ENCODE measurements at places on chromosomes 5 and 9. TPM values are rescaled to one million over a fixed set of nuclear protein-coding genes. Genes with fewer than 3 reads are reported as not detected.
A peak's percentile ranks its signal among the peaks of the same experiment; 100 is the strongest.

The C5orf52 gene
- total RNA-seq = not detected

- DNase-seq = no peak
Observed at GRCh38 chr5:36722900-36723299, 116.5 kb downstream of the SLC1A3 start.

DNA sequence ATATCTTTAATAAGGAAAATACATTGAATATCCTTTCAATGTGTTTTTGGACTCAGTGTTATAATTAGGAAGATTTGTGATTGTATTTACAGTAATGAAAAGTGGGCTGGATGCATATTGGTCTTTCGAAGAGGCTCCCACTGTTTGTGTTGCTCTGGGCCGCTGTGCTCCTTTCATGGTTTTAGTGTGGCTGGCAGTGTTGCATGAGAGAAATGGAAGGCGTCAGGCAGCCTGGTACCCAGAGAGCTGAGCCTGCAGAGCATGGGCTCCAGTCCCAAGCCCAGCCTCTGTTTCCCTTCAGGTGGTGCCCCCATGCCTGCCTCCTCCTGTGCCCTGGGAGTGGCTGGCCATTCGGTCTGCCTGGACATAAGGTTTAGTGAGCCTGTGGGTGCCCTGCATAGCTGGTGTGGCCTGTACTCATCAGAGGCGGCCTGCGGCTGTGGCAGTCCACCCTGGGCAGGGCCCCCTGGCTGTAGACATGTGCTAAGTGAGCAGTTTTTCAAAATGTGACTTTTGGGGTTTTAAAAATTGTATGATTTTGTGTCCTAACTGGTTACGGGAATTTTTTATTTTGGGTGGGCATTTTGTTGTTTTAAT lies 27.4 kb upstream of the FAM120AOS start:
- DNase-seq = no peak

The IARS1 gene
- 279 TPM for total RNA-seq

The PCAT7 gene
- total RNA-seq = 5.5 TPM

- DNase-seq = peak; percentile 28
Observed at GRCh38 chr9:117541181-117541580, 126.3 kb upstream of the ASTN2 start.

DNA sequence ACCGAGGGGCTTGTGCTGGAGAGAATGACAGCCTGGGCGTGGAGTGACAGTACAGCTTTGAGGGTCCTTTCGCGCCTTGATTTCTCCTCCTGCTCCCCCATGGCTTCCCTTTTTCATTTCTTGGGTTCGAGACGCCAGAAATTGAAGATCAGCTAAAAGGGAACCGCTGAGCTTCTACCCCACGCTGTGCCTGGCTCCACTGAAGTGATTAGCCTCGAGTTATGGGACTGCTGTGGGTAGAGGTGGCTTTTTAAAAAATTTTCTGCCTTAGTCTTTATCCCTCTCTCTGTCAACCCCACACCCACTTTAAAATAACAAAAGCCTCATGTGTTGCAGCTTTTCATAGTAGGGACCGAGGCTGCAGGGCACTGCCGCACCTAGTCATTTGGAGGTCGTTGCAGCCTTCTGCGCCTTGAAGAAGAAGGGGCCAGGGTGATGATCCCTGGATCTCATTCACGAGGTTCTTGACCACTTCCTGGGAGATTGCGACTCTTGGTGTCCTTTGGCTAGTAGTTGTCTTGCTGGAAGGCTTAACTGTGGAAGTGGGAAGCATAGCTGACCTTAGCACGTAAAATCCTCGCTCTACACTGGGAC lies 603 bp downstream of the PPIP5K2 start:
- peak; percentile 39 for DNase-seq

The SLC34A3 gene
- total RNA-seq = not detected

The SPATA31A3 gene
- not detected for total RNA-seq

The TLX3 gene
- total RNA-seq = 0.83 TPM

- no peak for DNase-seq
Observed at GRCh38 chr5:174446446-174446845, 277.9 kb upstream of the MSX2 start.
